ENCODE measurements at places on chromosomes 1 and 21. TPM values are rescaled to one million over a fixed set of nuclear protein-coding genes. Genes with fewer than 3 reads are reported as not detected.
A peak's percentile ranks its signal among the peaks of the same experiment; 100 is the strongest.

The TAS1R1 gene
- total RNA-seq = not detected

GRCh38 chr1:239891621-239892358 lies 199.9 kb upstream of the FMN2 start:
- DNase-seq = no peak

DNA sequence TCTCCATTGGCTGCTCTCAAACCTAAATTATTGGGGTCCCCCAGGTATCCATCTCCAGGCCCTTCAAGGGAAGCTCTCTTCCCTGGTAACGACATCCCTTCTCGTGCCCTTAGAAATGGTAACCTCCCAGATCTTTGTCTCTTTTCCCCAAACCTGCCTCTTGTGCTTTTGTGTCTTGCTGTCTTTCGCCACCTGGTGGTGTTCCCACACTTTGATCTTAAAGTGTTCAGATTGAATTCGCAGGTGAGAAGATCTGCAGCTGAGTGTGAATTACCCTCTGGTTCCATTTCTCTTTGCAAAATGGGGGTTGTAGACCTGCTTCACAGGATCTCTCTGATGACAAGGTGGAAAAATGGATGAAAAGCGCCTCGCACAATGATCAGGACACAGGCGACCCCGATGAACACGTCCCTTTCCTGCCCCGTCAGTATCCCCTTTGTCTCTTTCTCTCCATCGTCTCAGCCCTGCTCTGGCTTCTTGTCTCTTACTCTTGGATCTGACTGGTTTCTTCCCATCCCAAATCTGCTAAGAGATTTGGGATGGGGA lies 53.1 kb downstream of the DOP1B start:
- peak; percentile 49 for DNase-seq

GRCh38 chr1:200015811-200016210 lies 11.7 kb upstream of the NR5A2 start:
- DNase-seq = no peak

DNA sequence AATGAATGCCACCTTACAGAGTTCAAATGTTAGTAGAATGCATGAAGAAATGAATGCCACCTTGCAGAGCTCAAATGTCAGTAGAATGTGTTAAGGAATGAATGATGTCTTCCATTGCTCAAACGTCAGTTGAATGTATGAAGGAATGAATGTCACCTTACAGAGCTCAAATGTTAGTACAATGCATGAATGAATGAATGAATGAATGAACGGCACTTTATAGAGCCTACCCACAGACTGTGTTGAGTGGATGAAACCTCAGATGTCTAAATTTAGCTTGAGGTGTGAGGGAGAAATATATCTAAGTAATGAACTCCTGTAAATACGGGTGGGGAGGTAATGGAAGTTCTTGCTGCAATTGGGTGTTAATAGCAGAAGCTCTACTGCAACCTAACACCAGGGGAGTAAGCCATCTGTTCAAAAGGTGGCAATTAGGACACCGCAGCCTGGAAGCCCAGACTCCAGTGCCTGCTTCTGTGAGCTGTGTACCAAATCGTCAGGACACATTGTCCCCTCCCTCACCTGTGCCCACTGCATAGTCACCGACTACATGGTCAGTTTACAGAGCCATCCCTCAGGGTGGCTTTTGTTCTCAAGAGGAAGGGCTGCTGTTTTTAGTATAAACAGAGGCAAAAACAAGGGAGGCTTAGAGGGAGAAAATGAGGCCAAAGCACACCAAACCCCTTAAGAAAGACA lies 26.7 kb downstream of the SUSD4 start:
- no peak for DNase-seq

GRCh38 chr1:84253891-84254290 lies 47.6 kb upstream of the SAMD13 start:
- peak; percentile 93 for DNase-seq

The KNCN gene
- total RNA-seq = not detected

DNA sequence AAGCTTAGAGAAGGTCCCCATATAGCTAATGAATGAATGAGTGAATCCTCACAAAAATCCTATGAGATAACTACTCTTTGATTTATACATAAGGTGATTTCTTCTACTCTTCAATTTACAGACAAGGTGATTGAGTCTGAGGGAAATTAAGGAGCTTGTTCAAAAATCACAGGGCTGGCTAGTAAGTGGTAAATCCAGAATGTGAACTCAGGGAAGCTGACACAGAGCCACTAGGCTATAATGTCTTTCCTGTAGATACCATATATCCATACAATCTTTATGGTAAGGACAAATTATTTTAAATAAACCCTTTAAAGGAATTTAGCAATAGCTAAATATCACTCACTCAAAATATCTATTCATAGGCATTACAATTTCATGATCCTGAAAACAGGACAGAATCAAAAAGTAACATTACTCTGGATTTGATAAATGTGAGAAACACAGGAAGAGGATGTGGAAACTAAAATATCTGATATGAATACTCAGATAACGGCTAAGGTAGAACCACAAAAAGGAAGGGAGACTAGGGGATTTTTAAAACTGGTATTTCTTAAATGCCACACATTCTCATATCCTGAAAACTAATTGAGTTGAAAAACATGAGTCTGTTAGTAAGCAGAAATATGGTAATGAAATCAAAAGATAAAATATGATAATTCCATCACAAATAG lies 108.2 kb downstream of the NBPF12 start:
- no peak for DNase-seq

GRCh38 chr1:147245586-147246021 lies 3.1 kb downstream of the CHD1L start:
- DNase-seq = no peak

DNA sequence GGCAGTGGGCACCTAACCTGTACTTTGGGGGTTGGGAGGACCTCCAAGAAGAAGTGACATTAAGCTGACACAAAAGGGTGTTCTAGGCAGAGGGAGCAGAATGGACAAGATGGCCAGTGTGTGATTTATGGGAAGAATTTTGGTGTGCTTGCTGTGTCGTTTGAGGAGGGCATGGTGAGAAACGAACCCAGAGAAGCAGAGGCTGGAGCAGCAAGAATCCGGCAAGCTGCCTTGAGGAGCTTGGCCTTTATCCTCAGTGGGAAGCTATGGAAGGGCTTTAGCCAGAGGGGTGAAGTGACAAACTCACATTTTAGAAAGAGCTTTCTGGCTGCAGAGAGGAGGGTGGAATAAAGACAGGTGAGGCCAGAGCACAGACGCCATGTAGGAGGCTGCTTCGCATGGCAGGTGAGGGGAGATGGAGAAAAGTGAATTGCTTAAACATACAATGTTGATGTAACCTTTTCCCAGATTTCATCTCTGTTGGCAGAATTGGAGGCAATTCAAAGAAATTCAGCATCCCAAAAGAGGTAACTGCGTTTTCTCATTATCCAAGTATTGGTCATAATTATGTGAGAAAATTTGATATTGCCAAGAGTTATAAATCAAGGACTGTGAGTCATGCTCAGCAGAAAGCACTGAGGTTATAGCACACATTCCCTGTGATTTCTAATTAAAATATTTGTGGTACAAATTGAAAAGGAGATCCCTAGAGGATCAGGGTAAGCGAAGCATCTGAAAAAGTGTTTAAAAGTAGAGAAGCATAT lies 26.5 kb downstream of the TRIM45 start:
- DNase-seq = no peak

- DNase-seq = peak; percentile 86
These were observed 96.6 kb downstream of the SEC16B start for GRCh38 chr1:177873238-177873637.

- DNase-seq = peak; percentile 76
These were observed 115.7 kb upstream of the IPO9 start for GRCh38 chr1:201713086-201713810.

The PLA2G2F gene
- total RNA-seq = 0.04 TPM
